ENCODE measurements at places on chromosomes 2 and 18. TPM values are rescaled to one million over a fixed set of nuclear protein-coding genes. Genes with fewer than 3 reads are reported as not detected.

DNA sequence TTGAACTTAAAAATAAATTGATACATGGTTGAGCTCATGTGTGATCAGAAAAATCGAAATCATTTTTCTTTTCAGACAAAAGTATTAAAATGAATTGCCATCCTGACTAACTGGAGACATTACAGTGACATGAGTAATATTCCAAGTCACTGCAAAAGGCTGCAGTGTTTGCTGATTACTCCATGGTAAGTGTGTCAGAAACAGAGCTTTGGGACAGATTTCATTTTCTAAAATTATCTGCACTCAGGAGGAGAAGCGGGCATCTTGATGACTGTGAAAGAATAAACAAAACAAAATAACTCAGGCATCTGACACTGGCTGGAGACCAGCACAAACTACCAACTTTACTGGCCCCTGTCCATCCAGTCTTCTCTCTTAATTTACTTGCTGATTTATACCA lies 312.3 kb upstream of the PIK3C3 start:
- DNase-seq = no peak

DNA sequence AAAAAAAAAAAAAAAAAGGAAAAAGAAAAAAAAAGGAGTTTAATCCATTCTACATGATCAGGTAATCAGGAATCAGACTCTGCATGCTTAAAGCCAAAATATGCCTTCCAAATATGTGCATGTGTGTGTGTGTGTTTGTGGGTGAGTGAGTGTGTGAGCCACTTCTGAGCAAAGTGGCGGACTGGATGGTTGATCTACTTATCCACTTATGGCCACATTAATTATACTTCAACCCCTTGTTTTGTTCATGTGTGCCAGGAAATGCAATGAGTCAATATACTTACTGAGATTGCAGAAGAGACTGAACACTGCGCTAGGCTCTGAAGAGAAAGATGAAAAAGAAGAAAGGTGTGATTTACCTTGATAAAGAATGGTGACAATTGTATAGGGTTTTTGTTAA lies 586.5 kb upstream of the NXPH2 start:
- no peak for DNase-seq

DNA sequence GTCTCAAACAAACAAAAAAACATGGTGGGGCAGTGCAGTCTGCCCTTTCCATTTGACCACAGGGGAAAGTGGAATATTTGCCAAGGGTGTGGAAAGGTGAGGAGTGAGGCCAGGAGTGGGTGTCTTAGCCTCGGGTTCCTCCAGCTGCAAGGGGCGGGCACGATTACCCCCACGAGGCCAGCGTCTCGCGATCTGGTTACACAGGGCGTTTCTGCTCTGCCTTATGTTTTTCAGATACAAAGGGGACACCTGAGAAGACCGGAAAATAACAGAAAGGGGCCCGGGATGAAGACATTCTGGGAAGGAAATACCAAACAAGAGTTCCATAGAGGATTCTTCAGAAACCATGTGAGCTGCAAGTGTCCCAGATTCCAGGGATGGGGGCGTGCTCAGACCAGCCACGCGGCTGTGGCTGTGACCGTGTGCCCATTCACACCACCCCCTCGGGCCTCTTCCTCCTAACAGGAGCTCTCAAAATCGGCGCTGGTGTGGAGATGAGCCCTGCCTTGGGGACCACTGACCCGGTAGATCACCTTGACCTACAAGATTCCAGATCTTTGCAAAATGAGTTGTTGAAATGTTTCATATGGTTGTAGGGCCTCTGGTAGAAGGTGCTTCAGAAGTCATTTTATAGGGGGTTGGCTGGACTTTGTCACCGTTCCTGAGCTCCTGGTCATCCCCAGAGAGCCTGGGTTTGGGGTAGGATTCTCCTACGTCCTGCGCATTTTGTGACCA lies 34.2 kb downstream of the FAM178B start:
- no peak for DNase-seq

- DNase-seq = no peak
Measured at GRCh38 chr2:240498958-240499260, 58.9 kb downstream of the ANKMY1 start.

DNA sequence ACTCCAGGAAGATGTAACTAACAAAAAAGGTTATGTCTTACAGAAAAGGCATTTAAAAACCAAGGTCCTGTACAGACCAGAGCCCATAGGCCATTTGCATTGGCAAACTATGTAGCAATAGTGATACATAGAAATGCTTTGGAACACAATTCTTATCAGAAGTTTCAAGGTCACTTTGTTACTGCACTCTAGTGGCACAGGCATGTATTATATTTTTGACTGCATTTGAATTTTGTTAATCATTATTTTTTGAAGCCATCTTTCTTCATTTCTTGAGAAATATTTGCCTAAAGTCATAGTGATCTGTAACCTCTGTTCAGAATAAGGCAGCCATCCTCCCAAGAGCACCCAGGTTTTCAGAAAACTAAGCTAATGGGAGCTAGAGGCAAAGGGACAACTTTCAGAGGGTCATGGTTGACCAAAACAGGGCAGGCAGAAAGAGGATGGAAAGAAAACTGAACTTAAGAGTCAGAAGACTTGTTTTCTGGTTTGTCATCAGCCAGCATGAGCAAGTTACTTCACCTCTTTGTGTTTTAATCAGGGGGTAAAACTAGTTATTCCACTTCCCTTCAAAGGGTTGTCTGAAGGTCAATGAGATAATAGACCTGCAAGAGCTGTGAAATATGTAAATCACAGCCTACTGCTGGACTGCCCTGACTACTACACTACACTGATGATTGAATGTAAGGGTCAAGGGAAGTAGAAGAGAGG lies 41.5 kb downstream of the SLC38A11 start:
- DNase-seq = peak; percentile 41

GRCh38 chr2:237434866-237435311 lies 20.9 kb upstream of the COL6A3 start:
- no peak for DNase-seq

DNA sequence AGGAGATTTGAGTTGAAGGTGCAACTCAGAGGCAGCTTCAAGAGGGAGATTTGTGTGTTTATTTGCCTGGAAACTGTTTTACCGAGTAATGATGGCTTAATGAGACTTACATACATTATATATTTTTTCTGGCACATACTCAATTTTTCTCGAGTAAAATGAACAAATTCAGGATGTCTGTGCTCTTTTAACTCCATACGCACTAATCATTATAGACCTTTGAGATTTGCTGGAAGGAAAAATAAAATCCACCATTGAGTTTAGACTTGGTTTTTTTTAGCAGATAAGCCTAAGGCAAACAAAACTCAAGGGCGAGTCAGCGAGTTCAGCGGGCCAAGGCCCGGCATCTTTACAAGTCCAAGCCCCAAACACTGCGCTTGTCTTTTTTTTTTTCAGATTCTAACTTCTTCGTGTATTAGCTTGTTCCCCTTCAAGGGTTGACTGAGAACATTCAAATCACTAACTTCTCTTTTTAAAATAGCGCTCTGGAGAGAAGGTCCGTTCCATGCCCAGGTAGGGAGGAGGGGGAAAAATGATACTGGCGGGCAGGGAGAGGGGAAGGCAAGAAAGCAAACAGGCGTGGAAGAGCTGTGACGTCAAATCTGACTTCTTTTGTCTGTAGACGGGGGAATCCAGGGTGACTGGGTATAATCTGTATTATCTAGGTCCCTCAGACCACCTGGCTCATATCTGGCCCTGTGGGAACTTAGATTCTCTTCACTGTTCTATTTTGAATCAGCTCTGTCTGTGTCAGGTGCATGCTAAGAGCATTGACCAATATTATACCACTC lies 72.7 kb upstream of the MAP3K20 start:
- no peak for DNase-seq

GRCh38 chr2:96727431-96727830 lies 12.4 kb downstream of the LMAN2L start:
- DNase-seq = no peak

- DNase-seq = no peak
Measured at GRCh38 chr2:169798397-169798717, 314 bp upstream of the SSB start.

GRCh38 chr2:189408294-189408693 lies 33.0 kb upstream of the WDR75 start:
- DNase-seq = no peak

GRCh38 chr18:23634692-23635091 lies 28.0 kb downstream of the ANKRD29 start:
- no peak for DNase-seq

- DNase-seq = peak; percentile 40
Measured at GRCh38 chr2:112198780-112199179, 56.1 kb downstream of the ZC3H8 start.

DNA sequence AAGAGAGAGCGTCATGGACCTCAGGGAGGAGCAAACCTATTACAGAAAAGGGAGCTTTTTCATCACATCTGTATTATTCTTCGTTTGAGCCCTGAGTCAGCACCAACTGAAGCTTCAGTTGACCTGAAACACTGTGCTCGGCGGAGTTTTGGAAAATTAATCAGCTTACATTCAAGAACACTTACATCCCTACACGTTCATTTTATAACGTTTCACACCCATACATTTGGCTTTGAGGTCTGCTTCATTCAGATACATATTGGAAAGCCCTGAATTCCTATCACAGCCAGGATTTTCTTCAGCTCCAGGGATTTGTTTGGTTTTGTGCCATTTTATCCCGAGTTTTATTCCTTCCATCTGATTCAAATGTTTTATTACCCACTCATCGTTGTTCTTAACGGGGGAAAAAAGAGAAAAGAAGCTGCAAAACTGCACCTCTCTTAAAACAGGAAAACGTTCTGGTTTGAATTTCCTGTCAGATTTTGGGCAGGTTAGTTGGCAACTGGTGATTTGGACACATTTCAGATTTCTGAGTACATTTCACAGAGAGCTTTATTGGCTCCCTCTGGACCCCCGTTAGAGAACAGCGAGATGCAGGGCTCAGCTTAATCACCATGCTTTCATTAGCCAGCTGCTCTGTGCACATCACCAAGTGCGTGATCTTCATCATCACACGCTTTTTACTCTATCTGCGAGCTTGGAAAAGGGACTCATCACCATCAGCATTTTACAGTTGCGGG lies 88.8 kb downstream of the CDC42EP3 start:
- no peak for DNase-seq

- DNase-seq = no peak
Measured at GRCh38 chr2:70133491-70134322, 46.4 kb downstream of the PCBP1 start.

- peak; percentile 50 for DNase-seq
Measured at GRCh38 chr2:236177604-236177966, 9.4 kb upstream of the GBX2 start.

DNA sequence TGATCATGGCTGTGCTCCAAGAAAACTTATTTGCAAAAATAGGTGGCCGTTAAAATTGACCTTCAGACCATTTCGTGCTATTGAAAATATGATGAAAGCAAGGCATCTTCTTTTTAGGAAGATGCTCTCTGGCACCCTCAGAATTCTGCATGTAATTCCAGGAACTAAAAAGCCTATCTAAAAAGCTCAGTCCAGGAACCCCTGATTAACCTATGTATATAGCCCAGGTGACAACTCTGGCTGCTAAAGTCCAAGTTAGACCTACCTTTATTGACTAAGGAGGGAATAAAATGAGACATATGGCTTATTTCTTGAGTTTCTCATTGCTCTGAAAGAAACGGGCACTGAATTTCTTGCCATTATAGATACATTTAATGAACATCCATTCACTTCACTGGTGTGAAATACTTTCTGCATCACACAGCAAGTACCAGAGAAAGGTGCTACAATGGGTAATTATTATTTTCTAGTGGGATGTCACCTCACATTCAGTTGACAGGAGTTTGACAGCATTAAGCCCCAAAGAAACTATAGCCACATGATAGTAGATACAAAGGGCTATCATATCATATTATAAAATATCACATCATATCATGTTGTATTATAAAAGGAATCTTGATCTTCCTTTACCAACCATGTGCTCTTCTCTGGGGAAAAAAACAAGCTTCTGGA lies 83.8 kb downstream of the EPHA4 start:
- DNase-seq = no peak

- DNase-seq = no peak
Measured at GRCh38 chr2:128789221-128789620, 470.6 kb upstream of the HS6ST1 start.

DNA sequence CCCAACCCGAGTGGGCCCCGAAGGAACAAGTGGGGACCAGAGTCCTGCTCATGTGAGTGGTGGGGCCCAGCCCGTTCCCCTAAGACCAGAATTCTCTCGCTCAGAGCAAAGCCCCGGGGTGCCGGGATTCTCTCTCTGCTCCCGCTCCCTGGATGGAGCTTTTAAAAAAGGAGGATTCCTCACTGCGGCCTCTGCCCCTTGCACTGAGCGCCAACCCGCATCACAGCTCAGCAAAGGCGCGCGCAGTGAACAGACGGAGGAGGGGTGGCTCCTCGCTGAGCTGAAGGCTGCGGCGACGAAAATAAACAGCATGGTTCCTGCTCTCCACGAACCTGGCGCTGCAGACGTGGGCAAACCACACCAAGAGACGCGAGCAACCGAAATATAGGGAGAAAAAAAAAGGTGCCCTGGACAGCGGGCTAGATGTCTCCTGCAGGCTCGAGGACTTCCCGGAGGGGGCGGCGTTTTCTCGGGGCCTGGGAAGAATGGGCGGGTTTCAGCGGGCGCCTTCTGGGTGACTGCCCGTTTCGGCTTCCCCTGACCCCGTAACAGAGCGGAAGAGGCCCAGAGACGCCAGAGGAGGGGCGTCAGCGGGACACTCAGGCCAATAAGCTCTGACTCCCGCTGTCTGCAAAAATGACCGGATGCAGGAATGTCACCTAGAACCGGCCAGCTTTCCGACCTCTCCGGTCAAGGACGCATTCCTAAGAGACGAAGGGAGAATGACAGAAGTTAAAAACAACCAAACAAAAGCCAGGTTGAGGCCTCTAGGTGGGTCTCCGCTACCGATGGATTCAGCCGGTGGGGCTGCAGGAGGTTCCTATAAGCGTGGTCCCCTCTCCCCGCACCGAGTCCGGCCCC lies 819 bp upstream of the KLF11 start:
- DNase-seq = no peak

DNA sequence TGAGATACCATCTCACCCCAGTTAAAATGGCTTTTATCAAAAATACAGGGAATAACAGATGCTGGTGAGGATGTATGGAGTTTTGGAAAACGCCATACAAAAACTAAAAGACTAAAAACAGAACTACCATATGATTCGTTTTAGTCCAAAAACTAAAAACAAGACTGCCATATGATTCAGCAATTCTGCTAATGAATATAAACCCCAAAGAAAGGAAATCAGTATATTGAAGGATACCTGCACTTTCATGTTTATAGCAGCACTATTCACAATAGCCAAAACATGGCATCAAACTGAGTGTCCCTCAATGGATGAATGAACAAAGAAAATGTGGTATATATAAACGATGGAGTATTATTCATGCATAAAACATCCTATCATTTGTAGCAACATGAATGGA lies 224.4 kb upstream of the MC4R start:
- DNase-seq = no peak

GRCh38 chr2:102032368-102033030 lies 40.7 kb downstream of the IL1R2 start:
- no peak for DNase-seq

The CCDC102B gene
- 0.20 TPM for total RNA-seq

The HAAO gene
- 0.48 TPM for total RNA-seq

The KCNJ13 gene
- not detected for total RNA-seq

The HOXD3 gene
- total RNA-seq = 0.32 TPM

The SCN7A gene
- not detected for total RNA-seq

The RAB17 gene
- 0.75 TPM for total RNA-seq

The GALR1 gene
- total RNA-seq = not detected

The ZBTB7C gene
- total RNA-seq = under 0.01 TPM

Data from foreskin keratinocyte (primary cell).